ENCODE measurements at places on chromosomes 6 and 20. TPM values are rescaled to one million over a fixed set of nuclear protein-coding genes. Genes with fewer than 3 reads are reported as not detected.

Gene ENPP3
- total RNA-seq: 1.6 TPM

Gene FOXQ1
- 11.5 TPM for total RNA-seq

Gene IPCEF1
- total RNA-seq: 3.3 TPM

Gene PTP4A1
- 64.5 TPM for total RNA-seq

Gene TSHZ2
- total RNA-seq: 42.9 TPM

Gene BHLHE23
- total RNA-seq: not detected

Gene ZNFX1
- total RNA-seq: 35.3 TPM

Gene FAM83B
- total RNA-seq: 14.5 TPM

Gene KIAA0408
- total RNA-seq: 6.8 TPM

Gene RGS17
- 3.5 TPM for total RNA-seq

Gene CUL7
- total RNA-seq: 29.5 TPM

DNA sequence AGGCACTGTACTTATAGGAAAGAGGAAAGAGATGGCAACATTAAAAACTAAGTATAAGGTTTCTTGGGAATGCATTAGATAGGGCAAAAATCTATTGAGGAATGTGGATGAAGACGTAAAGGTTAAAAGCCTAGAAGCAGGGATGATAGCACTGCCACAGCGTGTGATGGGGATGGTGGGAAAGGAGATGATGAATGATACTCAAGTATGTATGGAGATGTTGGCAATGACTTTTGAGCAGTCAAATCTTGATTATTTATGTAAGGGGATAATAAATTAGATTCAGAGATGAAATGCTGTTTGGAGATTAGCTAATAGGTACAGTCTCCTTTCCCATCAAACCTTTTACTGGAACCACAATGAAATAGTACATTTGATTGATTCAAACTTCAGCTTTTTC, 432.8 kb downstream of the GRIK2 start:
- DNase-seq: no peak

DNA sequence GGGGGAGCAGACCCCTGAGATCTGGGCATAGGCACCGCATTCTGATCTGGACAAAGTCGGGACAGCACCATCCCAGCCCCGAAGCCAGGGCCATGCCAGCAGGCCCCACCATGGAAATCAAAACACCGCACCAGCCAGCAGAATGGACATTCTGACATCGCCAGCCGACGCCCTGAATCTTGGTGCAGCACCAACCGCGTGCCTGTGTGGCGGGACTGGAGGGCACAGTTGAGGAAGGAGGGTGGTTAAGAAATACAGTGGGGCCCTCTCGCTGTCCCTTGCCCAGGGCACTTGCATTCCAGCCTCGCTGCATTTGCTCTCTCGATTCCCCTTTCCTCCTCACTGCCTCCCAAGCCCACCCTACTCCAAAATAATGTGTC, 2.0 kb downstream of the NNAT start:
- DNase-seq: no peak

DNA sequence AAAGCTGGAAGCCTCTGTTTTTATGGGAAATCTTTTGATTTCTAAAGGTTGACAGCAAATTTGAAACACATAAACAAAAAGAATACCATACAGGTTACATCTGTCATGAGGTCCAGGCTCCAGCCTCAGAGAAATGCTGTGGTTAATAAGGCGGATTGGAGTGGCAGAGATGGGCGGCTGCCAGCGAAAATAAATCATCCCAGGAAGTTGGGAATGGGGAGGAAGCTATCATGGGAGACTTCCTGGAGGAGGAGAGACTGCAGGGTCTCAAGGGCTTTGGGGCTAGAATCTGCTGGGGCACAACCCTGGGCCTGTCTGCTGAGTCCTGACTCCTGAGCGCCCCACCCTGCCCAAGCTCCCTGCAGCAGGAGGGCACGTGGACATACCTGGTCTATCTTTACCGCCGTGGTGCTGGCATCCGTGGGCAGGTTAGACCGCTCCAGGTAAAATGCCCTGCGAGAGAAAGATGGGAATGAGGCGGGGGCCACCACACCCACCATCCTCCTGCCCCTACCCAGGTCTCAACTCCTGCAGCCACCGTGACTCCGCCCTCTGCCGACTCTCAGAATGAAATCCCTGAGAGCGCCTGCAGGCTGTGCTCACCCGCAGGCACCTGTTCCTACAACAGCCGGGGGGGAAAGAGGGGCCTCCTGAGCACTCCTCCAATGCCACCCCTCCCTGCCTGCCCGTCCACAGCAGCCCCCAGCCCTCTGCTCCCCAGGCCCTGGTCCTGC, 197.3 kb downstream of the PREX1 start:
- no peak for DNase-seq

- DNase-seq: no peak
These were observed 10.4 kb downstream of the HIVEP1 start for GRCh38 chr6:12022481-12022880.

- no peak for DNase-seq
These were observed 25.8 kb downstream of the KCNB1 start for GRCh38 chr20:49456646-49457045.

DNA sequence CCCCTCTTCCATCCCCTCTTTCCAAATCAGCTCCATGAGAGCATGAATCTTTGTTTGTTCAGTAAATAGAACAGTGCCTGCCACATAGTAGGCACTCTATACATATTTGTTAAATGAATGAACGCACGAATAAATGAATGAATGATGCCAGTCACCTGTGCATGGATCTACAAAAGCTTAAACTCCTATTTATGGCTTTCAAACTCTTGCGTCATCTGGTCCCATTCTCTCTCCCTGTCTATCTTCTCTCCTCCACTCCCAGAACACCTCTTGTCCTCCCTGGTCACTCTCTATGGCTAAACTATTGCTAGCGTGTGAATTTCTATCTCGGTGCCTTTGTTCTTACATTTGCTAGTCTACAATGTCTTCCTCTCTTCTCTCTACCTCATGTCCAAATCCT, 24.8 kb downstream of the SCGN start:
- no peak for DNase-seq

DNA sequence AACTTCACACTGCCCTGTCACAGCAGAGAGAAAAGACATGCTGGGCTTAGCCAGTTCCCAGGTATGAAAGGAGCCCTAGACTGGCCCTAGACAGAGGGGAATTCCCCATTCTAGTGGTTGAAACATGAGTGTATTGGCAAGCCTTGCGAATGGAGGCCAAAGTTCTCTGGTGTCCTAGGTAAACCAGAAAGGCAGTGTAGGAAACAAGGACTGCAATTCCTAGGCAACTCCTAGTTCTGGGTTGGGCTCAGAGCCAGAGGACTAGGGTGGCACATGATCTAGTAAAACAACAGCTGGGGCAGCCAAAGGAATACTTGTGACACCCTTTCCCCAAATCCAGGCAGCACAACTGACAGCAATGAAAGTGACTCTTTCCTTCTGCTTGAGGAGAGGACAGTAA, 265.0 kb upstream of the EPHA7 start:
- peak; percentile 71 for DNase-seq

DNA sequence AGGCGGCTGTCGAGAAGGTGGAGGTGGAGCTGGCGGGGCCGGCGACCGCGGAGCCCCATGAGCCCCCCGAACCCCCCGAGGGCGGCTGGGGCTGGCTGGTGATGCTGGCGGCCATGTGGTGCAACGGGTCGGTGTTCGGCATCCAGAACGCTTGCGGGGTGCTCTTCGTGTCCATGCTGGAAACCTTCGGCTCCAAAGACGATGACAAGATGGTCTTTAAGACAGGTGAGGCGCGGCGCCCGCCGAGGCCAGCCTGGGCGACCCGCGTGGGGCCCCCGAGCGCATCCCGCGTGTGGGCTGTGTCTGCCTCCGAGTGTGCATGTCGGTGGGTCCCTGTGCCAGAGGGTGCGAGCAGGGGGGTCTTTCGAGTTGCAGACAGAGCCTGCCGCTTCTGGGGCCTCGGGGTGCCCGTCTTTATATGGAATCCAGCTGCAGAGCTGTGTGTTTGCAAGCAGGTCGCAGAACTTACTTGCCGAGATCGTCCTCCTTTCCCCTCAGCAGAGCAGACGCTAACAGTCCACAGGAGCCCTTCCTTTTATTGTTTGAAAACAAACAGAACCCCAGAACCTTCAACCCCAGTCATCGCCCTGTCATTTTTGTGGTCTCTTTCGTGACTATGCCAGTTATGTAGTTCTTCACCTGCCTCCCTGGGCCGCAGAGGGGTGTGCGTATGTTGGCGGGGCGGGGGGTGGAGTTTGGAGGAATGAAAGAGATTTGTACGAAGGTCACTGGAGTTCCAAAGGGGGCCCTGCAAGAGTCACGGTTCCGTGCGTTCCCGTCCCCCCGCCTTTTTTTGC, 766 bp downstream of the SLC16A10 start:
- DNase-seq: no peak

DNA sequence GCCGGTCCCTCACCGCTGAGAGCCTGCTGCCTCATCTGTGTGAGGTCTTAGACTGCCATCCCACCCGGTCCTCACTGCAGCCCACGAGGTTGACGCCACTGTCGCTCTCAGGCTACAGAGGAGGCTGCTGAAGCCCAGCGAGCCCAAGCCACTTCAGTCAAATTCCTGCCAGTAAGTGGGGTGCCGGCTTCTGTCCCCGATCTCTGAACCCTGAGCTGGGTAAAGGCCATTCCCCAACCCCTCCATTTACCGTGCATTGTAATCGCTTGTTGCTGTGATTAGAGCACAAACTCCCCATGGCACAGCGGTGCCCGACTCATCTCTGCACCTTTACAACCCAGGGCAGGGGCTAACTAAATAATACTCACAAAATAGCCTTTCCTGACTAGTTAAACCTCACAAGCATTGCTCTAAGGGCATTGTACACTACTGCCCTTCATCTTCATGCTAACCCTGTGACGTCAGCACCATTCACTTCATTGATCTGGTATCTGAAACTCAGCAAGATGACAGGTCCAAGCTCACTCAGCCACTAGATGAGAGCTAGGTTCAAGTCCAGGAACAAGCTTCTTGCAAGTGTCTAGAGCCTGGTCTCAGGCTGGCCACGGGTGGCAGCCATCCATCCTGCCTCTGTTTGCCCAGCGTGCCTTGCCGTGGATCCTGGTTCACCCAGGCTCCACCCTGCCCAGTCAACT, 122.7 kb downstream of the BCAS1 start:
- no peak for DNase-seq

DNA sequence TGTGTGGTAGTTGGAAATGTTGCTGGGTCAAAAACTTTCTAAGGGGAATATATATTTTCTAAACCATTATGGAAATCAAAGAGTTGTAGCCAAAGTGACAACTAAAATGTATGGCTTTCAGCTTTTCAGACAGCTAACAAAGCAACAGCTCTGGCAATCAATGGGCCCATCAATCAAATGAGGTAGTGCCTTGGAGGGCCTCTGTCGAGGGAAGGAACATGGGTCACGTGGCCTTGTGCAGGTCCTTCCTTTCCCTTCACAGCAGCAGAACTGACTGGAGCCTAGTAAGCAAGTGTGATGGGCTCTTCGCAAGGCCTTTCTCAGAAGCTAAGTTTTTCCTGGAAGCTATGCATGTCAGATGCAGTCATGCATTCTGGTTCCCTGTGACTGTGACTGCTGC, 17.9 kb downstream of the FAXC start:
- DNase-seq: no peak

DNA sequence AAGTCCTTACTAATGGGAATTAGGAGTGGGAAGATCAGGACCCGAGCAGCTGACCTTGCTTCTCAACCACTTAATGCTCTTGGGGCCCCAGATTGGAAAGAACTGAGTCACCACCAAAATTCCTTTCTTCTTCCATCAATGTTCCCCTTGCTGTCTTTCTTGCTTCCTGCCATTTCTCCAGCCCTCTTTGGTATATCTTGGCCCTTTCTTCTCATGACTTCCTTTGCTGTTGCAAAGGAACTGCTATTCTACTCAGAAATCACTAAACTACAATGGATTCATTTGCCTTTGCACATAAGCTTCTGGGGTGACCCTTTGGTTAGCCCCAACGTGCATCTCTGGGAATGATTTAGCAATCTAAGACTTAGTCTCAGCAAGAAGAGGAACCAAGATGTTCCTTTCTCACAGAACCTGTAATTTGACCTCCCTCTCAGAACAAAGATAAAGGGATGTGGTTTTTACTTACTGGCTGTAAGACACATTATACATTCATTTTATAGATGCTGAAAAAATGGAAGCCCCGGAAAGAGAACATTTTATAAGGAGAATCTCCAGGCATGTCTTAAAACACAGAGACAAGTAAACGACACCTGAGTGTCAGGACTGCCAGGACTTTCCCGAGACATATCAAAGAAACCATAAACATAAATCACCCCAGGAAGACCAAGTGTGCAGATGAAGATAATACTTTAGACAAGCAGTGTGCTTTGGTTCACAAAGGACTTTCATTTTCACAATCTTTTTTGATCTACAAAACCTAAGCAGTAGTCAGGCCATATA, 99.0 kb upstream of the TNFAIP3 start:
- no peak for DNase-seq

DNA sequence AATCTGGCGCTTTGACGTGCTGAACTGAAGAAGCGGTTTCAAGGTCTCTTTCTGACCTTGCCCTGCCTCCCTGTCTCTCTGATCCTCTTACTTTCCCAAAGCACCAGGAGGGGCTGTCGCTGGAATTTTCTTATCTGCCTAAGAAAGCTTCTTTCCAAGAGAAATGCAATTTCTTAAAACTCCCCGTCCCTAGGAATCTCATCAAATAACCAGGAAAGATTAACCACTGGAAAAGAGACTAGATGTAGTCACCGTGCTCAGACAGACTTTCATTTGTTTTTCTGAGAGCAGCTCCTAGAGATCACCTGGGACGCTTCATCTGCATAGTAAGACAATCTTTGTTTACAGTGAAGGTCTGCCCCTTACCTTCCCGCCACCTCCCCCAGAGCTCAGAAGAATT, 38.6 kb downstream of the PDYN start:
- DNase-seq: no peak

- no peak for DNase-seq
These were observed 24.6 kb upstream of the CEP162 start for GRCh38 chr6:84251891-84252539.

GRCh38 chr6:47413752-47414422, 63.7 kb upstream of the CD2AP start:
- DNase-seq: peak; percentile 51

DNA sequence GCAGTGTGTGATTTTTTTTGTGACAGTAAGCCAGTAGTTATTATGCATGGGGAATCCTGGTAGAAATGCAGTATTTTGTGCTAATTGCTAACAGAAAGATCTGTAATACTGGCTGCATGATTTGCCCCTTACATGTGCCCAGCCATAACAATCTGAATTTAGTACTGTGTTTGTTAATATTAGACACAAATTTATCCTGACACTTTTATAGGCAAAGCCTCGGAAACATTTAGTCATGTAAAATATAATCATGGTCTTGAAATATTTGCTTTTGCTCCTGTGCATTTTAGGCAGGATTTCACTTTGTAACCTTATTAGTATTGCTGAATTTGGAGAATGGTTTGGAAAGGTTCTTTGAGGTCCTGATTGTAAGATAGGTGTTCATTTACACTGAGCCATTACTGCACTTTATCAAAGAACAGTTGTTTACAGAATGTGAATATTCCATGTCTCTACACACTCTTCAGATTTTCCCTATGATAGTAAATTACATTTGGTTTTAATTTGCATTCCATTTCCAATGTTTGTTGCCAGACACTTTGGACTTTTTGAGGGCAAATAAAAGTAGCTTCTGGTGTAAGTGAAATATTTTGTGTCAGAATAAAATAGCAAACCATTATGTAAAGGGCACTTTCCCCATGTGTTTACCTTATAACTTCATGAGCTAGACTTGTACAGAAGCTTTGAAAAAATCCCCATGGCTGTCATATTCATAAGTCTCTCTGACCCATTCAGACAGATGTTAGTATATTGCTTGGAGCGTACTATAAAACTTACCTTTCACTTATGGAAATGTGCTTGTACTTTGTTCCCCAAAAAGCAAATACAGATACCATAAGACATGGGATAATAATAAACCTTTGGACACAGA, 349.9 kb downstream of the ARHGAP18 start:
- DNase-seq: no peak

Data from mucosa of gallbladder (tissue), 1 donor.